Osteocyte (in vitro differentiated cells): ENCODE measurements at places on chromosomes 5 and 9. TPM values are rescaled to one million over a fixed set of nuclear protein-coding genes. Genes with fewer than 3 reads are reported as not detected.

GRCh38 chr5:128427921-128428320 is 110.1 kb downstream of the FBN2 start:
- H3K36me3 ChIP-seq = peaks cover 29% of the 10 kb centered on the region
- H3K27me3 ChIP-seq = no peaks in the 10 kb centered on the region
- peaks cover 39% of the 10 kb centered on the region for H3K4me1 ChIP-seq
- no peak overlapping the region for H3K4me3 ChIP-seq

DNA sequence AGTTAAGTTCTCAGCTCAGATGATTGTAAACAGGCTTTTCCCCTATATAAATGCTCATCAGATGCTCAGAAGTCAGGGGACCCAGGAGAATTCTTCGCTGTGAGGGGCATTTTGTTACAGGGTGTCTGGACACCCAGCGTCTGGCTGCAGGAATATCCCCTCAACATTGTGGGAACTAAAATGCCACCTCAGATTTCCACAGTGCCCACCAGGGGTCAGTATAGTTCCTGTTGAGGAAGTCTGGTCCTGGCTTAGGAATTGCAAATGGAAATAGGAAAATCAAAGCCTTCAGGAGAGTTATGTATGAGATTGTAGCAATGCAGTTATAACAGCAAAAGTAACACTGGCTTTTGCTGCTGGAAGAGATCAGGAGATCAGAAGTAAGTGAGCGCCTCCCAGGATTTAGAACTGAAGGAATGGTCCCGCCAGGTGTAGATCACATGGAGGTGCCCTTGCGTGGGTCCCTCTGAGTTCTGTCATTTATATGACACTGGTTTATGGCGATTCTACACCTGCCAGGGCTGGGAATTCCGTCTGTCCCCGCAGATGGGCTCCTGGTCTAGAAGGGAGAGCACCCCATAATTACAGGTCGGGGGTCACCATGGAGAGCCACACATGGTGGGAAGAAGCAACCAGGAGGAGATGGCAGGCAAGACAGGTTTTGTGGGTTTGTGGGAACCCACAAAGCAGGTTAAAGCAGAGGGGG is 47.1 kb upstream of the CTSL start:
- H3K27me3 ChIP-seq = no peaks in the 10 kb centered on the region
- H3K36me3 ChIP-seq = peaks cover 42% of the 10 kb centered on the region
- peaks cover 4% of the 10 kb centered on the region for H3K4me1 ChIP-seq
- peak overlapping the region; percentile 19 for H3K27ac ChIP-seq
- H3K4me3 ChIP-seq = no peak overlapping the region

DNA sequence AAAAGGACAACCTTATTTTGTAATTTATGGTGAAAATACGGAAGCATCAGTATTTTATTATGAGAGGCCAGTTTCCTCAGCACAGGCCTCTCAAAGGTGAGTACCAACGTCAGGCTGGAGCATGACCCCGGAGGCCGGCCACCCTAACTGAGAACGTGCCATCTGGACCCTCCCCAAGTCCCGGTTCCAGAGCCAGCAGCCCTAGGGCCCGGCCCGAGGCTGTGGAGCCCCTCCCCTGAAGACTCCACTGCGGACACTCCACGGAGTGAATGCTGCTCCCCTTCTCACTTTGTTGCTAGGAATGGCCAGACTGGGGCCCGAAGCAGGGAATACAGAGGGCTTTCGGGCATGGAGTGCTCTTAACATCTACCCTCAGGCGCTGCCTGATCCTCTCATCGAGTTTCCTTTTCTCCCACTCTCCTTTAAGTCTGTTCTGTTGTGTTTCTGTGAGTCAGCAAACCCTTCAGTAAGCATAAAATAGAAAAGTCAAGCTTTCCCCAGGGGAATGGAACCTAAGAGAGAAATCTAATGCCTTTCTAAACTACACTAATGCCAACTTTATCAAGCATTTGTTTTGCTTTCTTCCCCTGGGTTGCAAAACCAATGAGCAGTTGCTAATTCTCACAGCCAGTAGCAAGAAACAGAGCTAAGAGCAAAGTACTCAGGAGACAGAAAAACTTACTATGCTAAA is 4.5 kb downstream of the BRD9 start:
- no peak overlapping the region for H3K4me3 ChIP-seq
- H3K4me1 ChIP-seq = peaks cover 27% of the 10 kb centered on the region
- H3K36me3 ChIP-seq = peaks cover 41% of the 10 kb centered on the region
- peak overlapping the region; percentile 50 for H3K27ac ChIP-seq

- H3K27ac ChIP-seq = peak overlapping the region; percentile 90
- no peak for DNase-seq
- H3K27me3 ChIP-seq = no peaks in the 10 kb centered on the region
- no peaks in the 10 kb centered on the region for H3K36me3 ChIP-seq
- H3K4me1 ChIP-seq = peaks cover 28% of the 10 kb centered on the region
- peak overlapping the region; percentile 89 for H3K4me3 ChIP-seq
Measured at GRCh38 chr9:95316794-95317118, 753 bp downstream of the FANCC start.

GRCh38 chr5:39209924-39210323 is 9.4 kb downstream of the FYB1 start:
- no peak overlapping the region for H3K27ac ChIP-seq
- H3K4me3 ChIP-seq = no peak overlapping the region
- DNase-seq = no peak
- H3K36me3 ChIP-seq = no peaks in the 10 kb centered on the region

GRCh38 chr5:53381-54174 is 38.4 kb upstream of the PLEKHG4B start:
- peaks cover 13% of the 10 kb centered on the region for H3K27me3 ChIP-seq
- H3K4me1 ChIP-seq = peaks cover 4% of the 10 kb centered on the region
- H3K27ac ChIP-seq = no peak overlapping the region

DNA sequence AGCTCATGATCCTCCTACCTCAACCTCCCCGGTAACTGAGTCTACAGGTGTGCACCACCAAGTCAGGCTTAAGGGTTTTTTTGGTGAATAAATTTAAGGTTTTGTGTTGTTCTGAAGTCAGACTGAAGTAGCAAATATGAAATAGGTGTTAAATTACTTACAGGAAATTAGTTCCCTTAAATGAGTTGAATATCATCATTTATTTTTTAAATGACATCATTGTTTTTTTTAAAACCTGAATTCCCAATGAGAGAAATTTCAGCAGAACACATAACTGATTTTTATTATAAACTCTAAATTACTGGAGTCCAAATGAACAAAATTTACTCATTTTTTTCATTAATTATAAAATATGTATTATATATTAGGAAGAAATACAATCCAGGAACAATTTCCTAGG is 33.0 kb upstream of the NRG2 start:
- no peak for DNase-seq
- H3K36me3 ChIP-seq = no peaks in the 10 kb centered on the region
- no peak overlapping the region for H3K4me3 ChIP-seq
- H3K27ac ChIP-seq = no peak overlapping the region
- H3K4me1 ChIP-seq = no peaks in the 10 kb centered on the region

DNA sequence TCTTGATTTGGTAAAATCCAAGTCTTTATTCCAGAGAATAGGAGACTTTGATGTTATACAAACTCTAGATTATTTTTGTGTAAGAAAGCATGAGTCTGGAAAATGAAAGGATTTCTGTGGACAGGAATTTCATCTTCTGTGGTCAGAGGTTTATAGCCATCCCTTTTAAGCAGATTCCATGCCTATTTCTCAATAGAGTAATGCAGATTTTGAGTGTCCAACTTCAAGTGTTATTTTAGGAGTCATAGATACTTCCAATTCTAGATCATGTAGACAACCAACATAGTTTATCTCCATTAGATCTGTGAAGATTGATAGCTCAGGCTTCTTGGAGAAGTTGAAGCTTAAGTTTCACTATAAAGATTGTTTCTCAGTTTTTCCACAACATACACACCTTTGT is 379.7 kb downstream of the PSAT1 start:
- no peak for DNase-seq
- H3K36me3 ChIP-seq = no peaks in the 10 kb centered on the region
- no peak overlapping the region for H3K4me3 ChIP-seq

- H3K4me1 ChIP-seq = peaks cover 6% of the 10 kb centered on the region
- no peak for DNase-seq
- peaks cover 6% of the 10 kb centered on the region for H3K36me3 ChIP-seq
- H3K27ac ChIP-seq = no peak overlapping the region
- peaks cover 24% of the 10 kb centered on the region for H3K27me3 ChIP-seq
Measured at GRCh38 chr5:171571663-171572062, 152.2 kb downstream of the FGF18 start.

DNA sequence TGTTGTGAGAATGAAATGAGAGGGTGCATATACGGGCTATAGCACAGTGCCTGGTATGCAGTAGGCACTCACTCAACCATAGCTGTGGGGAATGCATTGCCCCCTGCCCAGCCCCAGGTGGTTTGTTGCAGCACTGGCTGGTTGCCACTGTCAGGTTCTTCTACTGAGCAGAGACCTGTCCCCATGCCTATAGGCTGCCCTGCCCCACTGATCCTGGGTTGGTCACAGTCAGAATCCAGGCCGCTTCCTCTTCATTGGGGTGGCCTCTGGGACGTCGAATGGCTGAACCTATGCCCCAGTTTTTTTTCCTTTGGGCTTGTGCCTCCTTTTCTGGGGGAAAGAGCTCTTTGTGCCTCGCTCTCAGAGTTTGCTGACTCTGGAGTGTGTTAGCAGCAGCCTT is 74.6 kb downstream of the RGS3 start:
- H3K27ac ChIP-seq = no peak overlapping the region
- no peak for DNase-seq
- H3K4me3 ChIP-seq = no peak overlapping the region
- no peaks in the 10 kb centered on the region for H3K36me3 ChIP-seq
- H3K4me1 ChIP-seq = peaks cover 8% of the 10 kb centered on the region
- peaks cover 2% of the 10 kb centered on the region for H3K27me3 ChIP-seq

DNA sequence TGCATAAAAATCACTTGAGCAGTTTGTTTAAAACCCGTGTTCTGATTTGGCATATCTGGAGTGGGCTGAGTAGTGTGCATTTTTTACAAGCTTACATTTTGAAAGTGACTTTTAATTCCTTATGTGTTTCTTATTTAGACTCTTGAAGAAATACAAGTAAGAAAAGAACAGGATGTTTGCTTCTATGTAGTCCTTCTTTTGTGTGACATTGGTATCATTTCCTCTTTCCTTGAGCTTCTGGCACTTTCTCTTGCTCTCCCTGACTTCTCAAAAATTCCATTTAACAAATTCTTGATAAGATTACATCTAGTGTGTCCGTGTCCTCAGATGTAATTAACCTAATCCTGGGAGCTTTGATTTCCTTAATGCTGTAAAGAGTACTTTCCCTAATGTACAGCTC is 12.5 kb downstream of the GARNL3 start:
- no peak for DNase-seq
- H3K27me3 ChIP-seq = no peaks in the 10 kb centered on the region
- H3K36me3 ChIP-seq = peaks cover 2% of the 10 kb centered on the region
- H3K4me3 ChIP-seq = no peak overlapping the region
- H3K4me1 ChIP-seq = no peaks in the 10 kb centered on the region

DNA sequence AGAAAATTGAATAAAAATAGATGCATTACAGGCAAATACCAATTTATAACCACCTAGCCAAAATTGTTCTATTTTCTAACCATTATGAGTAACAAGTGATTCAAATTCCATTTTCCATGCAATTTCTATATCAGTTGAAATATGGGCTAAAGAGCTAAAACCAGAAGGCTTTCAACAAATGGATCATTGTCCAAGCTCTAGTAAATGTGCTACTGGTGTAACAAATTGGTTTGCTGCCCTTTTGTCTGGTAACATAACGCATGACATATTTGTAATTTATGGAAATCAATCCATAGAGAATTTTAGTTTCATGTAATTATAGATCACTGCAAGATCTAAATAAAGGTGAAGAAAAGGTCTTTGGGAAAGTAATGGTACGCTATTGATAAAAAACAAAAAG is 708.0 kb upstream of the GRAMD2B start:
- H3K27me3 ChIP-seq = no peaks in the 10 kb centered on the region
- no peak overlapping the region for H3K27ac ChIP-seq
- no peak for DNase-seq

DNA sequence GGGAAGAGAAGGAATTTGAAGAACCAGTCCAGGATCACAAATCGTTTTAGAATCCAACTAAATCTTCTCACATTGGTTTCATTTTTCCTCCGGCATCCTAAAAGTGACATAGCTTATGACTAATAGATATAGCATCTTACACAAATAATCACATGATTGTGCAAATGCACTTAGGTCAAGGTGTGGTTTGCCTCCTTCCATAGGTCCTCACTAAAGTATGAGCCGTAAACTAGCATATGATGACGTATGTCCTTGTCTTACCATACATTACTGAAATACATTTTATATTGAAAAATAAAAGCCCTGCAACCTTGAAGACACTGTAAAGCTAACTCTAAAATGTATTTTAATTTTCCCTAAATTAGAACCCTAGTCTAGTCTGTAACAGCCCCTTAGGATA is 362.7 kb upstream of the ADAMTS16 start:
- DNase-seq = no peak
- H3K4me1 ChIP-seq = peaks cover 41% of the 10 kb centered on the region
- no peak overlapping the region for H3K4me3 ChIP-seq

ADAMTS19 gene
- 0.08 TPM in 1 of 2 replicates, not detected in the other for total RNA-seq

SYNPO gene
- 17.8 and 18.4 TPM in 2 replicates for total RNA-seq

FAM120AOS gene
- total RNA-seq = 33.9 and 36.4 TPM in 2 replicates

CYSRT1 gene
- 1.5 and 1.7 TPM in 2 replicates for total RNA-seq

FOXD4L3 gene
- 0.26 TPM in 1 of 2 replicates, not detected in the other for total RNA-seq

ANKRD34B gene
- total RNA-seq = not detected in 2 replicates

PRRX2 gene
- total RNA-seq = 5.6 and 6.4 TPM in 2 replicates

PCDHA8 gene
- total RNA-seq = 1.9 and 2.0 TPM in 2 replicates

CCIN gene
- not detected in 2 replicates for total RNA-seq

FAM81B gene
- not detected in 2 replicates for total RNA-seq

DOCK8 gene
- not detected in 2 replicates for total RNA-seq
